ENCODE measurements at places on chromosomes 5 and 9. TPM values are rescaled to one million over a fixed set of nuclear protein-coding genes. Genes with fewer than 3 reads are reported as not detected.
A peak's percentile ranks its signal among the peaks of the same experiment; 100 is the strongest.

DNA sequence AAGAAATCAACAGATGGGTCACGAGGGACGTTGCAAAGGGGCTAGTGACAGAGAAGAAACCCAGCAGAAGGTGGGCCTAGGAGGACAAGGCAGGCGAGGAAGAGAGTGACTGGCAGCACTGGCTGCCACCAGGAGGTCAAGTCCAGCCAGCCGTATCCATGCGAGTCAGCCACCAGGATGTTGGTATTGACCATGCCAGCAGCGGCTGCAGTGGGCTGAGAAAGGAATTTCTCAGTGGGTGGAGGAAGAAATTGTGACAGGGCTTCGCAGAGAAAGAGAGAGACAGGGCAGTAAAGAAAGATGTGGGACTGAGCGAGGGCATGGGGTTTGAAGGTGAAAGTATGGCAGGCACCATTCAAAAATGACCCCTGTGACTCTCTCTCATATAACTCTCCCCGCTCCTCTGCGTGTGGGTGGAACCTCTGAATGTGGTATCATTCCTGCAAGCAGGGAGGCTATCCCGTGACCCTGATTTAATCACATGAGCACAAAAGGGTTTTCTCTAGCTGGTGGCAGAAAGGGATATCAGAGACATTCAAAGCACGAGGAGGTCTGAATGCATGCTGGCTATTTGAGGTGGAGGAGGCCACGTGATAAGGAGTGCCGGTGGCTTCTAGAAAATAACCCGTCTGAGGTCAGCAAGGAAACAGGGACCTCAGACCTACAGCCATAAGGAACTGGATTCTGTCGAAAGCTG, 45.4 kb upstream of the FBXW11 start:
- H3K4me3 ChIP-seq = no peak overlapping the region
- peaks cover 20% of the 10 kb centered on the region for H3K4me1 ChIP-seq
- H3K27me3 ChIP-seq = no peaks in the 10 kb centered on the region
- DNase-seq = no peak

DNA sequence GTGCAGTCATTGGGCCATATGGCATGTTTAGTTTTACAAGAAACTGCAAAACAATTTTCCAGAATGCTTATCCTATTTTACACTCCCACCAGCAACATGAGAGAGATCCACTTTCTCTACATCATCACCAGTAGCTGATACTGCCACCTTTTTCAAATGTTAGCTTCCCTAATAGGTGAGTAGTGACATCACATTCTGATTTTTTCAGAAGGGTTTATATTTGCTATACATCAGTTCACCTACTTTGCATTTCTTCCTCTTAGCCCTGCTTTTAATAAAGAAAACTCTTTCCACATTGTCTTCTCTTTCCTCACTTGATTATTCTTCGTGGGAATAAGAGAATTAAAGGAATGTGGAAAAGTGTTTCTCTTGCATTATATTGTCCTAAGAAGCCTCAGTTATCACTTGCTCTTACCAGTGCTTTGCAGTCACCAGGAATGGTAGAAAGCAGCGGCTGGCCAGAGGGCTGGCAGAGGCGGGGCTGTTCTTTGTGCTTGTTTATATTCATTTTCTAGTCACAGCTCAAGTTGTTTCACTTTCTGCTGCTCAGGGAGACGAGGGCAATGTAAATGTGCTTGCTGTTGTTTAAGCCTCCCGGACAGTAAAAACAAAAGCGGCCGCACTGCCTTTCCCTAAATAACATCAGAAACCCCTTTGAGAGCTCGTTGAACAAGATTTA, 164.8 kb downstream of the HSD17B3 start:
- H3K4me3 ChIP-seq = no peak overlapping the region
- H3K27ac ChIP-seq = no peak overlapping the region
- no peaks in the 10 kb centered on the region for H3K36me3 ChIP-seq

Gene BAAT
- total RNA-seq = 0.16 TPM

Gene CDH9
- total RNA-seq = 0.14 TPM

Gene RASEF
- not detected for total RNA-seq

DNA sequence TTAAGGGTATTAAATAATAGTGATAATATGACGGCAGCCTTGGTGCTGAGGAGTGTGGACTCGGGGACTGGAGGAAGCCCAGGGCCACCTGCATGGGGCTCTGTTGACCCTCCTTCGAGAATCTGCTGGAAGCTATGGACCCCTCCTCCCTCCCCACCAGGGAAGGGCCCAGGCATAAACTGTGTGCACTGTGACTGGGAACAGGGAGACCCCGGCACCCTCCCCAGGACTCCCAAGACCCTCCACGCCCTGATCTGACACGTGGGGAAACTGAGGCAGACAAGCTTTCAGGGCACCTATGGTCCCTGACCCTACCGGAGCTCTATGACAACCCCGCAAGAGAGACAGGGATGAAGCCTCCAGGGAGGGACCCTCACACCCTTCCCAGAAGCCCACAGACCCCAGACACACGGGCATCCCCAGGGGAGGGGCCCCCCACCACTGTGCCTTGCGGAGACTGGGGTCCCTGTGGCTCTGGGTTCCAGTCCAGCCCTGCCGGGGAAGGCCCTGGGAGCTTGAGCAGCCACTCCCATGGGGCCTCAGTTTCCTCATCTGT, 6.5 kb upstream of the EGFL7 start:
- H3K27me3 ChIP-seq = no peaks in the 10 kb centered on the region
- no peaks in the 10 kb centered on the region for H3K36me3 ChIP-seq
- DNase-seq = no peak
- no peak overlapping the region for H3K4me3 ChIP-seq
- H3K27ac ChIP-seq = no peak overlapping the region

Gene RAB3C
- 21.7 TPM for total RNA-seq

Gene PRUNE2
- 5.4 TPM for total RNA-seq

DNA sequence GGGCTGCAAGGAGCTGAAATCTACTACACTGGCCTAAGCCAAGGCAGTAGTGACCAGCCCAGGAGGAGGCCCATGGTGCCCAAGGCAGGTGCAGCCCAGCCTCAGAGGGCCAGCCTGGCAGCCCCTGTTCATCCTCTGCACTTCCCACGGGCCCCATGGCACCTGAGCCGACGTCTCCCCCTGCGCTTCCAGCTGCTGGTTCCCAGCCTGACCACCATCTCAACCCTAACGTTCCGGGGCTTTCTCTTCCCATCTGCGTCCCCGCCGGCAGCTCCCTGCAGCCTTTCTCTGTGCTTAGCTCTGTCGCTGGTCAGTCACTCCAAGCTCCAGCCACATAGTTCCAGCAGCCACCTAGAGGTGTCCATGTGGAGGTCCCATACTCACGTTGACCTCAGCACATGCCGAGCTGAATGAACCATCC, 105.5 kb upstream of the LMX1B start:
- DNase-seq = no peak
- no peak overlapping the region for H3K27ac ChIP-seq
- peaks cover 16% of the 10 kb centered on the region for H3K27me3 ChIP-seq
- no peaks in the 10 kb centered on the region for H3K36me3 ChIP-seq
- H3K4me3 ChIP-seq = peak overlapping the region; percentile 23
- no peaks in the 10 kb centered on the region for H3K4me1 ChIP-seq

DNA sequence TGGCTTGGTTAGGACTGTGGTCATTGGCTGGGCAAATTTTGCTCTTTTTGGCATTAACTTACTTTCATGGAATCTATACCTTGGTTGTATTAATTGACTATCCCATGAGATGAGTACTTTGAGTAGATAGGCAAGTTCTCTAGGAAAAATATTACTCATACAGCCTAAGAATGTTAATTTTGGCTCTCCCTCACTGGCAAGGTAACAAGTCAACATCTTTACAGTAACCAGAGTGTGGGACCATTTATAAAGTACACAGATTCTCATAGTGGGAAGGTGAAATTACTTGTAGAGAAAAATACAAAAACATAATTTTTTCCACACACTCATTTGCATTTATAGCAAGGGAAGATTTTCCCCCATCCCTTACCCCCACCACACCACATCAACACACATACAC, 154.6 kb upstream of the ZNF608 start:
- DNase-seq = no peak

DNA sequence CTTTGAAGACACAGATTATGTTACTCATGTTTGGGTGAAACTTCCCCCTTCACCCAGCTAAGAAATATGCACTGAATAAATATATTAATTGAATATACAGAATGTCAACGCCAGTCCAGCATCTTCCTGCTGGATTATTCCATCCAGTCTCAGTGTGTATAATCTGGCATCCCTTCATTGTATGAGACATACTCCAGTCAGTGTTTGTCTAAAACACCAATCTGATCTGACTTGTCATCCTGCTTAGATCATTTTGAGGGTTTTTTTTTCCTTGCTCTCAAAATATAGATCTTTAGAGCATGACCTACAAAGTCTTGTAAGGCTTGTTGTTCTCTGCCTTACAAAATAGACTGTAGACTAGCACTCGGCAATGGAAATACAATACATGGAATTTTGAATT, 195.1 kb downstream of the SMARCA2 start:
- H3K4me1 ChIP-seq = no peaks in the 10 kb centered on the region
- no peak for DNase-seq
- peak overlapping the region; percentile 64 for H3K27ac ChIP-seq
- no peaks in the 10 kb centered on the region for H3K36me3 ChIP-seq
- no peak overlapping the region for H3K4me3 ChIP-seq
- H3K27me3 ChIP-seq = no peaks in the 10 kb centered on the region

GRCh38 chr5:148998174-148998797, 64.6 kb downstream of the SH3TC2 start:
- no peak overlapping the region for H3K4me3 ChIP-seq
- H3K4me1 ChIP-seq = peaks cover 9% of the 10 kb centered on the region
- H3K27ac ChIP-seq = no peak overlapping the region
- no peaks in the 10 kb centered on the region for H3K36me3 ChIP-seq

- peak overlapping the region; percentile 58 for H3K27ac ChIP-seq
- H3K4me3 ChIP-seq = no peak overlapping the region
- DNase-seq = no peak
- H3K36me3 ChIP-seq = no peaks in the 10 kb centered on the region
- peaks cover 37% of the 10 kb centered on the region for H3K27me3 ChIP-seq
- H3K4me1 ChIP-seq = no peaks in the 10 kb centered on the region
Measured at GRCh38 chr5:181044093-181044599, 4.1 kb downstream of the BTNL9 start.

Gene ANKHD1
- 154 TPM for total RNA-seq

Gene ENTPD8
- total RNA-seq = 0.12 TPM

DNA sequence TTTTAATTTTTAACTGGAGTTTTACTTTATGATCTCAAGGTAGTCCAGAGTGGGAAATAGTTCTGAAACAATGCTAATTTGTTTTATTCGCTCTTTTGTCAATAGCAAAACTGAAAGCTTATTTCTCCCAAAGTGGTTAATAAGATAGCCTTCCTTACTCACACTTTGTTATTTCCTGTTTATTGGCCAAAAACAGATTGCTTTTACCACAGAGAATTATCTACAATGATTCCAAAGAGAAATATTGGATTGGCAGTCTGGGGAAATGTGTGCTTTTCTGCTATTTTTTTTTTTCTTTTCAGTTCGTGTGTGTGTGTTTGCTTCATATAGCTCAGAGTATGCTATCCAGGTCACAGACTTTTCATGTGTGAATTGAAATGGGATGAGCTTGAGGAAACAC, 756.7 kb upstream of the RGMB start:
- H3K36me3 ChIP-seq = peaks cover 8% of the 10 kb centered on the region
- no peak overlapping the region for H3K4me3 ChIP-seq
- H3K27ac ChIP-seq = no peak overlapping the region
- DNase-seq = no peak
- peaks cover 4% of the 10 kb centered on the region for H3K4me1 ChIP-seq

GRCh38 chr5:67379753-67380152, 183.2 kb upstream of the CD180 start:
- no peaks in the 10 kb centered on the region for H3K27me3 ChIP-seq
- DNase-seq = no peak
- peaks cover 3% of the 10 kb centered on the region for H3K36me3 ChIP-seq
- no peak overlapping the region for H3K27ac ChIP-seq
- H3K4me3 ChIP-seq = no peak overlapping the region

Gene SPINK13
- not detected for total RNA-seq

DNA sequence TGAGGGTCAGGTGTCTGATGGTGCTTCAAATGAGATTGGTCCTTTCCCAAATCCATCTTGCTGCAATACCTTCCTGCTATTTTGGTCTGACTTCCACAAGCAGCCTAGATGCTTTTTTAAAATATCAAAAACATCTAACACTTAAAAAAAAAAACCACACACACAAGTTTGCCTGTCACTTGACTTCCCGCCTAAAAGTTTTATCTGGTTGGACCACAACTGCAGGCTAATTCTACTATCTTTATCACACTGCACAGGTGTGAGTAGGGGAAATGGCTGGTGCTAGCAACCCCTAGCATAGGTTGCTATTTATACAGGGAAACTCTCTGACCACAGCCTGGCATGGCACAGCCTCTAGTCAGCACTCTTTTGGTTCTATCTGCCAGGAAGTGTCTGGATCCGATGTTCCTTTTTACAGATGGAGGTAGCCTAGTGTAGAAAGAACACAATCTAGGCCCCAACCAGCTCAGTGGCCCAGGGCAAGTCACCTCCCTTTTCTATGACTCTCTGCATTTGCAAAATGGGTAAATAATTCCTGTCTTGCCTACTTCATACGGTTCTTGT, at the start of gene HEMGN:
HEMGN (minus strand) TSS at position 92 of the 564 bp plus-strand sequence; CDS start at position 56, 36 bp downstream.
- peaks cover 85% of the 10 kb centered on the region for H3K27me3 ChIP-seq
- no peaks in the 10 kb centered on the region for H3K4me1 ChIP-seq
- no peak for DNase-seq
- H3K27ac ChIP-seq = no peak within 1 kb of the TSS

Gene FOXD4L4
- total RNA-seq = 0.16 TPM

Gene FGF18
- total RNA-seq = 2.4 TPM

GRCh38 chr5:151633892-151634291, 42.8 kb upstream of the FAT2 start:
- DNase-seq = no peak
- no peak overlapping the region for H3K4me3 ChIP-seq
- peaks cover 17% of the 10 kb centered on the region for H3K27me3 ChIP-seq
- no peak overlapping the region for H3K27ac ChIP-seq

Gene SCGB3A2
- not detected for total RNA-seq

Gene RABEPK
- total RNA-seq = 27.5 TPM

DNA sequence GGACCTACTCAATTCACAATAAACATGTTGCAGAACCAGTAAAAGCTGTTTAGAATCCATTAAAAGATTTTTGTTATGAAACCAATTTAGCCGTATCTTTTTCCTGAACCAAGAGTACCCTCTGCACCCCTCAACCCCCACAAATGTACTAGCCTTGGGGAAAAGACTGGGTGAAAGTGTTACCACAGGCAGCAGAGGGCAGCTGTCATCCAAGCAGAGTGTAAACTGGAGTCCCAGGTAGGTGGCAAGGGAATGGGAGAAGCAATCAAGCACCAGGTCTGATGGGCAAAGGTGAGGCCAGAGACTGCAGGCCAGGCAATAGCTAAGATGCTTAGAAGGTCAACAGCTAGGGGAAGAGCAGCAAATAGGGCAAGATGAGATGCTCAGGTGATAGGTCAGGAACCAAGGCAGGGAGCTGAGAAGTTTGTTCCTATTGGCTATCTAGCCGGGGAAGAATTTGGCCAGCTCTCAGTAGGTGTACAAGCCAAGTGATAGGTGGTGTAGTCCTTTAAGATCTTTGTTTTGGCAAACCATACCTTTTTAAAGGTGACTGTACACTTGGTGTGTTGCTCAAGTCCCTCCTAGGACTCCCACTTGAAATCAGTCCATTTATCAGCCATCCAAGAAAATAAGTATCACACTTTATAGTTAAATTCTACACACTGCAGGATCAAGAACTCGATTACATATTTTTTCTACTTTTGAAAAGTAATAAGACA, 77.8 kb upstream of the CCDC112 start:
- H3K4me3 ChIP-seq = no peak overlapping the region
- no peaks in the 10 kb centered on the region for H3K4me1 ChIP-seq
- no peak overlapping the region for H3K27ac ChIP-seq
- H3K36me3 ChIP-seq = no peaks in the 10 kb centered on the region

All from neural crest cell (in vitro differentiated cells).